Stimulated activated CD4-positive, alpha-beta T cell treated with anti-CD3 and anti-CD28 coated beads, Interleukin-1b, Interleukin-23, amount 100 ng/mL, for 48 hours (primary cell): ENCODE measurements at places on chromosomes 1 and 21.

DNA sequence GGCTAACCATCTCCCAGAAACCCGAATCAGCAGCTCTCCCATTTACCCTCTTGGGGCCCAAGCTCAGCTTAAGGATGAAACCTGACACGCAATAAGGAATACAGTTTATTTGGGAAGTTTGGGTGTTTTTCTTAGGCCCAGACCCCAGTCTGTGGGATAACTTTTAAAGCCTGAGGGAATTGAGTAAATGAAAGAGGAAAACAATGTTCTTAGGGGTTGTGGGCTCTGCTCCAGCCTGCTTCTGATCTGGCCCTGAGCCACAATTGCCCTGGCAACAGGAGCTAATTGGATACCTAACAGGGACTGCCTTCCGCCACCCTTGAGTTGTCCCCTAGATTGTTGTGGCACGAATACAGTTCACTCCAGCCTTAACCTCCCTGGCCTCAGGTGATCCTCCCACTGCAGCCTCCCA is 20.1 kb downstream of the DYRK3 start:
- DNase-seq = no peak

DNA sequence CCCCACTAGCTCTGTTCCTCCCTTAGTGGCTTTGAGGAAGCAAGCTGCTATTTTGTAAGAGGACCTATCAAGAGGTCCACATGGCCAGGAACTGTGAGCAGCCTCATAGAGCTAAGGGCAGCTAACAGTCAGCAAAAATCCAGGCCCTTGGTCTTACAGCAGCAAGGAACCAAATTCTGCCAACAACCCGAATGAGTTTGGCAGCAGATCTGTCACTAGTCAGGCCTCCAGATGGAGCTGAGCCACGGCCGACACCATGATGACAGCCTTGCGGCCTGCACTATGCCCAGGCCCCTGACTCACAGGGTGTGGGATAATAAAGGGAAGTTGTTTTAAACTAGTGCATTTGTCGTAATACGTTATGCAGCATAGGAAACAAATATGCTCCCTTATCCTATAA is 28.0 kb upstream of the H3-3A start:
- DNase-seq = no peak

DNA sequence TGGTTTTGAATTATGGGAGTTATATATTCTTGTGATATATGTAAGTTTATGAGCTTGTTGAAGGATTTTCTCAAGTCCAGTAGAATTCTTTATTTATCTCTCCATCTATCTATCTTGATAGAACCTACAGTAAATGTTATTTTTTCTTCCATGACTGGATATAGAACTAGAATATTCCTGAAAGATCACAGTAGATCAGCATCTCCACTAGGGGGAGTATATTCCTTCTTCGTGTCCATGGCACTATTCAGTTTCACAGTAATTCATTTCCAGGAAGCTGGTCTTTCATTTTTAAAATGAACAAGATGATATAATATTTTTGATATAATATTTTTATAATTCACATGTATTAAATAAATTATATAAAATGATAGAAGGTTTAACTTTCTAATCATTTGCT is 18.8 kb downstream of the TMPRSS15 start:
- DNase-seq = no peak

DNA sequence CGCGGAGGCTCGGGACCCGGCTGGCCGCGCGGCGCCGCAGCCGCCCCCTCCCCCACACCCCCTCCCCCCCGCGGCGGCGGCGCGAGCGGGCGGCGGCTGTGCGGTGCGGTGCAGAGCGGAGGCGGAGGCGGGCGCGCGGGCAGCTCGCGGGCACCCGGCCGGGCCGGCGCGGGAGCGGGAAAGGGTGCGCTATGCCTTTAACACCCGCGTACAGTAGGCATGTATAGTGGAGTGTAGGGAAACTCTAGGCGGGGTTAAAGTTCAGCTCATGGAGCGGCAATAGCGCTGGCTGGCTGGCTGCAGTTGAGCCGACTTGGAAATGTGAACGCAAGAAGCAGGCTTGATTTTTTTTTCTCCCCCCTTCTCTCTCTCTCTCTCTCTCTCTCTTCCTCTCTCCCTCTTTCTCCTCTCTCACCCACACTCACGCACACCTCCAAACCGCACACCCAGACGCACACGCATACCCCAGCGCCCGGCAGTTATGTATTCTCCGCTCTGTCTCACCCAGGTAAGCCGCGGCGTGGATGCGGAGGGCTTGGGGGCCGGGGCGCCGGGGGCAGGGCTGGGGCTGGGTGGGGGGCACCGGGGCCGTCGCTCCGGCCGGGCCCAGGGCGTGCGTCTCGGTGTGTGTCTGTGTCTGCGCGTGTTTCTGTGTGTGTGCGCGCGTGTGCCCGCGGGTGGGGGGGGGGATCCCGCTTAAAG is at the start of gene NFIA:
Gene NFIA (plus strand): TSS at position 251 of the 702 bp plus-strand sequence.
- no peak for DNase-seq

GRCh38 chr1:32071758-32072621 is 749 bp upstream of the TMEM39B start:
- peak; percentile 51 for DNase-seq

DNA sequence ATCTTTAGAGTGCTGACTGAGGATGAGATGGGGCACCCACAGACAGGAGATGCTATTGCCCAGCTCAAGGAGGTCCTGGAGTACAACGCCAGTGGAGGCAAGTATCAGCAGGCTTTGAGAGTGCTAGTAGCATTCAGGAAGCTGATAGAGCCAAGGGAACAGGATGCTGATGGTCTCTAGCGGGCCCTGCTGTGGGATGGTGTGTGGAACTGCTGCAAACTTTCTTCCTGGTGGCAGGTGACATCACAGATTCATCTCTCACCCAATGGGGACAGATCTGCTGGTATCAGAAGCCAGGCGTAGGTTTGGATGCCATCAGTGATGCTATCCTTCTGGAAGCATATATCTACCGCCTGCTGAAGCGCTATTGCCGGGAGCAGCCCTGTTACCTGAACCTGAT is 609.8 kb upstream of the NCAM2 start:
- no peak for DNase-seq

- DNase-seq = no peak
Measured at GRCh38 chr1:178493301-178493741, 3.4 kb downstream of the CLEC20A start.

GRCh38 chr1:201466492-201466891 is 2.5 kb downstream of the PHLDA3 start:
- DNase-seq = no peak

GRCh38 chr1:185549906-185550305 is 184.3 kb upstream of the HMCN1 start:
- DNase-seq = no peak

- no peak for DNase-seq
Measured at GRCh38 chr1:59570524-59570923, 244.2 kb upstream of the HOOK1 start.

- no peak for DNase-seq
Measured at GRCh38 chr1:152034324-152034653, 2.5 kb downstream of the S100A11 start.
